Naive thymus-derived CD8-positive, alpha-beta T cell (primary cell): ENCODE measurements at places on chromosomes 16 and 17.
A peak's percentile ranks its signal among the peaks of the same experiment; 100 is the strongest.

GRCh38 chr16:24511174-24511573, 28.2 kb upstream of the RBBP6 start:
- no peak for DNase-seq

- DNase-seq: no peak
These were observed 388.0 kb downstream of the SEC14L1 start for GRCh38 chr17:77528516-77529327.

DNA sequence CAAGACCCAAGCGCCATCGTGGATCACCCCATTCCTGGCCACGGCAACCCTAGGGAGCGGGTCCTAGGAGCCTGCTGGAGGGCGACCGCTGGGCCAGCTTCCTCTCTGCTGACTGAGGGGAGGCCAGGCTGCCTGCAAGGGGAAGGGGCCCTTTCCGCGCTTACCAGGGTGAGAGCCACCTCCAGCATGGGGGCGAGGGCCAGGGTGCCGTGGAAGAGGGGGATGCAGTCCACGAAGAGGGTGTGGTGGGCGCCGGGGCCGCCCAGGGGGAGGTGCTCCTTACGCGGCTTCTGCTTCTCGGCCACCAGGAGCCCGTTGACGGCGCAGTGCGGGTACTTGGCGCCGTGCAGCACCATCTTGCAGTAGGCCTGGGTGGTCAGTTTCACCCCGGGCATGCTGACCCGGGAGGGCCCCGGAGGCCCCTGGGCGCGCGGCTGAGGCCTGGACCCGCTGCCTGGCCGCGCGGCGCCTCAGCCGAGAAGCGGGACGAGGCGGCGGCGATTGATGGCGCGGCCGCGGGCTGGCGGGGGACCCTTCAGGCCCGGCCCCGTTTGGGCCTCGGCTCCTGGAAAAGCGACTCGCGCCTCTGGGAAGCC, 345 bp downstream of the EMC8 start:
- peak; percentile 46 for DNase-seq

DNA sequence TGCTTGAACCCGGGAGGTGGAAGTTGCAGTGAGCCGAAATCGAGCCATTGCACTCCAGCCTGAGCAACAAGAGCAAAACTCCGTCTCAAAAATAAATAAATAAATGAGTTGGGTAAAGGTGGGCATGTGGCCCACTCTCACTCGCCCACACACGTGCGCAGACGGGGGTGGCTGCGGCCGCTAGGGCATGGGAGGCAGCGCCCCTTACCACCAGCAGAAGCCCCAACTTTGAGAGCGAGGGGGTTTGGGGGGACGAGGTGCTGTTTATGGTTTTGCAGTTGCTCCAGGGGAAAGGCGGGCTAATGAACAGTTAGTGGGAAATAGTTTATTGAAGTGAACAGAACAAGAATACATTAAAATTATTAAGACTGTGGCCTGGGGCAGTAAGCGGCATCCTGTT, 14.9 kb upstream of the RBFOX3 start:
- DNase-seq: no peak

DNA sequence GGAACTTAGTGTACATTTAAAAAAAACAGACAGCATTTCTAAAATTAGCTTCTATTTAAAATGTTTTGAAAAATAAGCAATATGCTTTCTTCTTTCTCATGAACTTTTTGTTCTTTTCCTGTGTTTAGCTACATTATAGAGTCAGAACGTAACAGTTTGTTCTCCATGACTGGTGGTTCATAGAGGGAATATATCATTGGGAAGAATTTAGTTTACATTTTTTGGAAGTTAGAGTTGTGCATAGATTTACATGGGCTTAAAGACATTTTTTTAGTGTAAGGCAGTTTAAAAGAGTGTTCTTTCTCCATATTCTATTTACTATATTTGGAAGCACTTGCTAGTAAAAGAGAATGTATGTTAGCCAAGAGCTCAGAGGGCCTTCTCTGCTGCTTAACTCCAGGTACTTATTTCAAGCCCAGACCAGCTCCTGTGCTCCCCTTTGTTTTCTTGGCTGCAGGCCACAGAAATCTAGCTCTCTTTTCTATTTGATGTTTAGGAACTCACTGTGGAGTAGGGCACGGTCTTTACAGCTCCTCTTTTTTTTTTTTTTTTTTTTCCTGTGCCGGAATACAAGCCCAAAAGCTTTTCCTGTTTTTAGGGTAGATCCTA, 20.2 kb downstream of the AP2B1 start:
- DNase-seq: no peak

GRCh38 chr17:7557775-7558543, 591 bp upstream of the TNFSF13 start:
- no peak for DNase-seq

DNA sequence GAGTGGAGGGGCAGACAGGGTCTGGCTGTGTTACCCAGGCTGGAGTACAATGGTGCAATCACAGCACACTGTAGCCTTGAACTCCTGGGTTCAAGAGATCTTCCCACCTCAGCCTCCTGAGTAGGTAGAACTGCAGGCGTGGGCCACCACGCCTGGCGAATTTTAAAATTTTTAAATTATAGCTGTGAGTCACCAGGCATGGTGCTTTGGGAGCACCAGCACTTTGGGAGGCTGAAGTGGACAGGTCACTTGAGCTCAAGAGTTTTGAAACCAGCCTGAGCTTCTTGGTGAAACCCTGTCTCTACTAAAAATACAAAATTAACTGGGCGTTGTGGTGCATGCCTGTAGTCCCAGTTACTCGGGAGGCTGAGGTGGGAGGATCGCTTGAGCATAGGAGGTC, 114.0 kb downstream of the CHD9 start:
- DNase-seq: no peak

- DNase-seq: no peak
These were observed 451.5 kb downstream of the TOX3 start for GRCh38 chr16:52095471-52095870.

DNA sequence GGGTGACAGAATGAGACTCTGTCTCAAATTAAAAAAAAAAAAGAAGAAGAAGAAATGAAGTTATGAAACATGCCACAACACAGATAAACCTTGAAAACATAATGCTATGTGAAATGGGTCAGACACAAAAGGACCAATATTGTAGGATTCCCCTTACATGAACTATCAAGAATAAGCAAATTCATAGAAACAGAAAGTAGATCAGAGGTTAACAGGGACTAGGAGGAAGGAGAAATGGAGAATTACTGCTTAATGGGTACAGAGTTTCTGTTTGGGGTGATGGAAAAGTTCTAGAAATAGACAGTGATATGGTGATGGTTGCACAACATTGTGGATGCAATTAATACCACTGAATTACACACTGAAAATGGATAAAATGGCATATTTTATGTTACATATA, 16.3 kb downstream of the RANBP10 start:
- DNase-seq: no peak

DNA sequence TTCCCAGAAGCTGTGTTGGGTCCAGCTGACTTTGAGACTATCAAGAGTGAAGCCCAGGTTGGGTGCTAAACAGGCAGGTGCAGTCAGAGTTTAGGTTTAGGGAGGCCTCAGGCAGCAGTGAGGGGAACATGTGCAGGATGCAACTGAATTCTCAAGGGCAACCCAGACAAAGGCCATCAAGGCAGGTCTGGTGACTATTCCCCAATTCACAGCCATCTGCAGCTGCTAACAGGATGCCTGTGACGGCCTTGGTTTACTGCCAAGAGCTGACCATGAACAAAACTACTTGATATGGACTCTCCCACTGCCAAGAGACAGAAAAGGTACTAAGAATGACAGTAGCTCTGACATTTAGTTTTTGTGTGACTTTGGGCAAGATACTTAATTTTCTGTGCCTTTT, 45.2 kb upstream of the BCAR1 start:
- no peak for DNase-seq

DNA sequence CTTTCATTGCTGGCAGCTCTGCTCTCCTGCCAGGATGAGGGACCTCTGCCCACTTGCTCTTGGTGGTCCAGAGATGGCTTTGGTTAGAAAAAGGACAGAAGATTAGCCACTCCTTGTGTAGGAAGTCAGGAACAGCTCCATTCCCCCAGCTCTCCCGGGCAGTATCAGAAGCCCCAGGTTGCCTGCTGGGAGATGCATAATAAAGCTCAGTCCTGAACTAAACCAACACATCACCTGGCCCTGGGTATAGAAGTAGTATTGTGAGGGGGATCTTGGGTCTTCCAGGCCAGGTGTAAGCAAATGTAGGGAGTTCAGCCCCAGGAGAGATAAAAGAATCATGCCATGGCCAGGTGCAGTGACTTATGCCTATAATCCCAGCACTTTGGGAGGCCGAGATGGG, 52.4 kb downstream of the NEUROD2 start:
- no peak for DNase-seq

DNA sequence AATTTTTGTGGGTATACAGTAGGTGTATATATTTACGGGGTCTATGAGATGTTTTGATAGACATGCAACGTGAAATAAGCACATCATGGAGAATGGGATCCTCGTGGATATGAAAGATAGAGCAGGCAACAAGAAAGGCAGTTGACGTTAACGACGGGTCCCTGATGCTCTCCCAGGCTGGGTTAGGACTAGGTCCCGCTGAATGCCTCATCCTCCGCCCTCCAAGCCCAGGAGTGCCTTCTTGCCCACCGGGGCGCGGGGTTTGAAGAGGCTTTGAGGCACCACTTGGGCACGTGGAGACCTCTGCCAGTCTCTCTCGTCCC, 9.5 kb upstream of the ZFP90 start:
- no peak for DNase-seq

GRCh38 chr16:31471875-31472708, at the start of gene TGFB1I1:
TSS of gene TGFB1I1 (plus strand) at chr16:31472152. CDS start at chr16:31472189, 37 bp downstream.
- no peak for DNase-seq

DNA sequence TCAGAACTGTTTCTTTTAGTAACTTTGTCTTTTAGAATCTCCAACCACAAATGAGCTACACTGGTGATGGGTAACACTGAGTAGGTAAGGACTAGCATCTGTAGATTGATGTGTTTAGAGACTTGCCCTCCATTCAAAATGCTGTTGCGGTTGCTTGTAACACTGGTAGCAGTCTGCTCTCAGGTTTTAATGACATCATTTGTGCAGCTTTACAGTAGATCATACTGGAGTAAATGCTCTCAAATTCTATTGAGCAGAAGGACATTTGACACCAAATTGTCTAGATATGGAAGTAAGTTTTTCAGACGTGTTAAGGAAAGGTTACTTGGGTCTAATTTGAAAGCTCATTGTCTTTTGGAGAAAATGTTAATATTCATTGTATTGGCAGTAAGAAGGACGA, 98.8 kb downstream of the NLK start:
- DNase-seq: no peak

DNA sequence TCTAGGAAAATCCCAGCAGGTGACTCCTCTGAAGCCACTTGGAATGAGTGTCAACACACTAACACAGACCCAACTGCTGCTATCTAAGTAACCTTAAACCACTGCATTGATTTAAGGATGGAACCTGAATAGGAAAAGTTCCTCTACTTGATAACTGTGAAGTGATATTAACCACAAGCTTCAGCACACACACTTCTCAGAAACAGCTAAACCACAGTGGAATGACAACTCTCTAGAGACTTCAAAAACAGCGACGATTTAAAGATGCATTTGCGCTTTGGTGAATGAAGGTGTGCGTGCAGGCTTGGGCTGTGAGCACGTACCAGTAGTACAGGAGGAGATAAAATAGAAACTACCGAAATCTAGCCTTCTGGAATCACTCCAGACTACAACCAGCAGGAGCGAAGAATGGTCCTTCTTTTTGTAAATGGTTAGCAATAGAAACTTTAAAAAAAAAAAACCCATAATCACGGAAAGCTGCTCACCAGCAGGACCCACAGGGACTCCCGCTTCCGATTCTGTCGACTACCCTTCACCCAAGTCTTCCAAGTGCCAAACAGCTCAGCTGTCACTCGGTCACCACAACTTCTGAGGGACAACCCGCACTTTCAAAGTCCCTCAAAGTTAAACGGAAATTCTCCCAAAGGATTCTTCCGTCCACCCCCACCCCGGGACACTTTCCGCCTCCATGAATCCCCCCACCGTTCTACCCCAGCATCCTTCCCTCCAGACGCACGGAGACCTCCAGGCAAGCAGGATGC, 137.7 kb upstream of the CORO6 start:
- peak; percentile 59 for DNase-seq

DNA sequence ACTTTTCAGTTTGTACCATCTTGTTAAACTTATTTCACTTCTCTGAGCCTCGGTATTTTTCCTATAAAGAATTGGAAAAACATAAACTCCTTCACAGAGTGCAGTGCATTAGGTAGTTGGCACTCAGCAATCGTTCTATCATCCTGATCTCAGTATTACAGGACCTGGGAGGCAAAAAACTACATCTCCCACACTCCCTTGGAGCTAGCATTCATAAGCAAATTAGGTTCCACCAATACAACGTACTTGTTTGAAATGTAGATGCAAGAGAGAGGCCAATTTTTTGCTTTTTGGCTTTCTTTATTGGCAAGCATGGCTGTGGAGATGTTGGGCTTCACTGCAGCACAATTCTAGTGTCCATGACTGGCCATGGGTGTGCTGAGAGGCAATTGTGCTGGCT, 285.2 kb downstream of the CA10 start:
- DNase-seq: no peak

DNA sequence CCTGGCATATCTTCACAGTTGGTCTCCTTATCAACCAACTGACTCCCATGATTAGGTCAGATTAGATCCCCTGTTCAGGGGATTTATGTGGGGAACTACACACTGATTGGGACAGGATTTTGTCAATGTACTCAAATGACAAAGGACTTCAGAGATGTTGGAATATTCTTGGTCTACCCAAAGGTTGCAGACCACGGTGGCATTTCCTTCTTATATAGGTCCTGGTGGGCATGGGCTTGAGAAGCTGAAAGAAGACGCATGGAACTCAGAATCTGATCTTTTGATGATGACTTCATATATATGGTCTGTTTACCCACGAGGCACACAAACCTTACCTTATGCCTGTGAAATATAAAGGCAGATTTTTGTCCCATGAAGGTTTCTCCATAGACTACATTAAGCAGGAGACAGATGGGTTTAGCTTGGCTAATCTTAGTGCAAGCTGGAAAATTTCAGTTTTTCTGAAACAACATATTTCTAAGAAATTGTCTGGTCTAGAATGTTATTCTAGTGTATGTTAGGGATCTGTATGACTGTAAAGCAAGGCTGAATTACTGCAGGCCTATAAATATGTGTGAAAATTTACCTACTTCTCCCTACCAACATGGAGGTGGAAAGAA, 33.5 kb downstream of the HLF start:
- DNase-seq: no peak

DNA sequence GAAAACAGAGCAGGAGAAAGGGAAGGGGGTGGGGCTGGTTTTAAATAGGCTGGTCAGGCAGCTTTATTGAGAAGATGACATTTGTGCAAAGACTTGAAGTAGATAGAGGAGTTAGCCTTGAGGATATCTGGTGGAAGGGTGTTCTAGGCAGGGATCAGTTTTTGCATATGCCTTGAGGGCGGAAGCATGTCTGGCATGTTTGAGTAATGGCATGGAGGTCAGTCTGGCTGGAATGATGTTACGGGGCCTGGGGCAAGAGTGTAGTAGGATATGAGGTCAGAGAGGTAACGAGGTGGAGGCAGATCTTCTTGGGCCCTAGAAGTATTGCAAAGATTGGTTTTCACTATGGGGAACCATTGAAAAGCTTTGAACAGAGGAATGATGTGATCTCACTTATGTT, 4.8 kb downstream of the RABEP1 start:
- no peak for DNase-seq

DNA sequence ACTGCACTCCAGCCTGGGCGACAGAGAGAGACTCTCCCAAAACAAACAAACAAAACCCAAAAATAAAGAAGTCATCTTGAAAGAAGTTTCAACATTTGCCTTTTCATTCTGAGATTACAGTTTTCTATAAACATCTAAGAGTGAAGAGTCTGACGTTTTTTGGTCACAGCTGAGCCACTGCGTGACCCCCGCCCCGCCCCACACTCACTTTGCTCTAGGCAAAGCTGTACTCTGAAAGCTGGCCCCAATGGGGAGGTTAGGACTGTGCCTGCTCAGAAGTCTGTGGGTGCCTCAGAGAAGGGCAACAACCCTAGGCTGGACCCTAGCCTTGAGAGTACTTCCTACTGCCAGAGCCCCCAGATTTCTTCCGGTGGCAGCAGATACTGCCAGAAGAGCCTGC, 19.3 kb downstream of the CYB5D2 start:
- DNase-seq: no peak
